ENCODE measurements at places on chromosomes 2 and 18.

- DNase-seq = no peak
Observed at GRCh38 chr2:233186851-233187250, 64.6 kb upstream of the ATG16L1 start.

DNA sequence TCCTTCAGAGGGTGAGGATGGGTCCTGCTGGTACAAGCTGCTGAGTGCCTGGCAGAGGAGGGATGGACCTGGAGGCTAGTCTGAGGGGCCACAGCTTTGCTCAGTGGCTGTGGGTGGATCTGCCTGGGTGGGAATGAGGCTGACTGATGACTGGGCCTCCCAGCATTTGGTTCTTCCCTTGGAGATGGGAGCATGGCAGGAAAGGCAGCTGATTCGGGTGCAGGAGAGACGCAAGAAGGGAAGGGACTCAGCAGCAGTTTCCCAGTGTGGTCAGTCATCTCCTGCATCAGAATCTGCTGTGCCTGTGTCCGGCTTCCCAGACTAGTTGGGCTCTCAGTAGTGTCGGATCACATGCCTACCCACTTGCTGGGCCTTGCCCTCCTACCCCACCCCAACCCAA lies 7.3 kb downstream of the WIPF1 start:
- DNase-seq = no peak

GRCh38 chr2:937530-937929 lies 13.1 kb upstream of the SNTG2 start:
- no peak for DNase-seq

DNA sequence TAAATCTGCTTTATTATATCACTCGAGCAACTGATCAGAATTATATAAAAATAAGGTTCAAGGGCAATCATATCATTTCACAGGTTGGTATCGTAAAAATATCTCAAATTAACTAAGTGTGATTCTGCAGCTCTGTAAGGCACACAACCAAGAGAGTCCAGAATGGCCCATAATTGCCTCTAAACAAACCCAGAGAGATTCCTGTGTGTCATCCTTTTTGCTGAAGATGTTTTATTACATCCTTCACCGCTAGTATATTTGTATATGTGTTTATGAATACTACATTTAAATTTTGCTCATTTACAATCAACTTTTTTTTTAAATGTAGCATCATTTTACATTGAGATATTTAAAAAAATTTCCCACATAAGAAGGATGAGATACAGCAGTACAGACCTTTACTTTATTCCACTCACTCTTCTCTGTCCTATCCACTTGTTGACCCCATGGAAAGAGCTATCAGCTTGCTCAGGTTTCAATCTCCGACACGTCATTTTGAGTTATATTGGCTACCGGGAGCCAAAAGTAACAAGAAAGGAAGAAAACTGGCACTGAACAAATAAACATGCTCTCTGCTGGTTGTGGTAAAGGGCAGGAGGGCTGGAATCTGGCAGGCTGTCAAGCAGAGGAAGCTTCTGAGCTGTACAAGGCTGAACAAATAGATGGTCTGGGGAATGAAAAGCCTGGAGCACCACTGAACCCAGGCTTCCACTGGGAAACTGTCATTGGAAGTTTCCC lies 23.1 kb downstream of the PLA2R1 start:
- DNase-seq = no peak

DNA sequence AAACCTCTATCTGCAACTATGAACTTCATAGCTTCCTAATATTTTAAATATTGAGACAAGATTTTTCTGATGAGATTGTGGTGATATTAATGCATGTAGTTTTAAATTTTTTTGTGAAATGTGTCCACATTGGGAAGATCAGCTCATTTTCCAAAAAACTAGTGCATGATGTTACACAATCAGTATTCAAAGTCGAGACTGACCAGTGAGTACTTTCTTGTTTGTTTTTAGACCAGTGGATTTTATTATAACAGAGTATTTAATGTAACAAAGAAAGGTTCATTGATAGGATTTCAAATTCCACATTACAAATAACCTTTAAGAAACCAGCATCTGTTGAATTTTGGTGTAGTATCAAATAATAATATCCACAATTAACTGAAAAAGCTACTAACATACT lies 99.3 kb downstream of the TTC27 start:
- DNase-seq = no peak

- DNase-seq = no peak
Observed at GRCh38 chr2:180949896-180950295, 30.5 kb upstream of the UBE2E3 start.

DNA sequence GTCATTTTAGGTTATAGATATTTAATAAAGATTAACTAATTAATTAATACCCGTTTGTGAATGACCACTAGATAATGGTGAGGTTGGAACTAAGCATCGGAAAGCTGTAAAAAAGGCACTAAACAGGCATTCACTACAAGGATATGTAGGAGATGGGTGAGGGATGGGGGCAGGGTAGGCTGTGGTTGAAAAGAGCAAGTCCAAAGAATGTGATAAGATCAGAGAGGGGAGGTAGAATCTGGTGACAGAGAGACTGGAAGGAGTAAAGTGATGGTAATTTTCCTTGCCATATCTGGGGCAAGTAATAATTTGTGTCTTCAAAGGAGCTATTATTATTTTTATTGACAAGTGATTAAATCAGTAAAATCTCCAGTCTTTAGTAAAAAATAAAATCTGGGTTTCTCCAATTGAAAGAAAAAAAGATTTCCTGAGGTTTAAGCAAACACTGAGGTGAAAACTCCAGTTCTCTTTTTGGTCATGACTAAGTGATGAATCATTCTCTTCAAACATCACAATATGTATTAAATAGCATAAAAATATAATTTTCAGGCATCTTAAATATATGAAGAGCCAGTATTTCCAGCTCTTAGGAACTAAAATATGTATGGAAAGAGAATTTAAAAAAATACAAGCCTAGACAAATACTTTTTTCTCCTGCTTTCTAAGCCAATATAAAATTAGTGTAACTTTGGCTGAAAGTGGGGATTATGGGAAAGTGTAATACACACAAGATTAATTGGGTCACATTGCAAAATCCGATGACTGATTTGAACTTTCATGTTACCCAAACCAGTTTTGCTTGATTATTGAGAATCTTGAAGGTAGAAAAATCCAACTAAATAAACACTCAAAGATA lies 259.1 kb upstream of the RBMS1 start:
- DNase-seq = no peak

DNA sequence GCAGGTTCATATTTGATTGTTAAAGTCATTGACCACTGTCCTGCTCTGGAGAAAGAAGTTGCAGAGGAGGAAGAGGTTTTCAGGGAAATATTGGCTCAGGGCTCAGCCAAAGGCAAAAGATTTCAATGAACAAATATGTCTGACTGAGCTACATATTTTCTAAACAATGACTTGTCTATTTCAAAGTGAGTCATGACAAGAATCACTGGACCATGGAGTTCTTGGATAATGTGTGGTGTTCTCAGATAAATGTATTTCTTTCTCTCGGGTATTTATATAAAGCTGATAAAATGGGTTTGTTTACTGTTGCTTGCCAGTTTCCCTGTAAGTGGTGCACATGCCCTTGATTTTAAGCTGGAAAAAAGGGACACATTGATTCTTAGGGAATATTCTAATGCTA lies 34.3 kb upstream of the RMP24 start:
- no peak for DNase-seq

DNA sequence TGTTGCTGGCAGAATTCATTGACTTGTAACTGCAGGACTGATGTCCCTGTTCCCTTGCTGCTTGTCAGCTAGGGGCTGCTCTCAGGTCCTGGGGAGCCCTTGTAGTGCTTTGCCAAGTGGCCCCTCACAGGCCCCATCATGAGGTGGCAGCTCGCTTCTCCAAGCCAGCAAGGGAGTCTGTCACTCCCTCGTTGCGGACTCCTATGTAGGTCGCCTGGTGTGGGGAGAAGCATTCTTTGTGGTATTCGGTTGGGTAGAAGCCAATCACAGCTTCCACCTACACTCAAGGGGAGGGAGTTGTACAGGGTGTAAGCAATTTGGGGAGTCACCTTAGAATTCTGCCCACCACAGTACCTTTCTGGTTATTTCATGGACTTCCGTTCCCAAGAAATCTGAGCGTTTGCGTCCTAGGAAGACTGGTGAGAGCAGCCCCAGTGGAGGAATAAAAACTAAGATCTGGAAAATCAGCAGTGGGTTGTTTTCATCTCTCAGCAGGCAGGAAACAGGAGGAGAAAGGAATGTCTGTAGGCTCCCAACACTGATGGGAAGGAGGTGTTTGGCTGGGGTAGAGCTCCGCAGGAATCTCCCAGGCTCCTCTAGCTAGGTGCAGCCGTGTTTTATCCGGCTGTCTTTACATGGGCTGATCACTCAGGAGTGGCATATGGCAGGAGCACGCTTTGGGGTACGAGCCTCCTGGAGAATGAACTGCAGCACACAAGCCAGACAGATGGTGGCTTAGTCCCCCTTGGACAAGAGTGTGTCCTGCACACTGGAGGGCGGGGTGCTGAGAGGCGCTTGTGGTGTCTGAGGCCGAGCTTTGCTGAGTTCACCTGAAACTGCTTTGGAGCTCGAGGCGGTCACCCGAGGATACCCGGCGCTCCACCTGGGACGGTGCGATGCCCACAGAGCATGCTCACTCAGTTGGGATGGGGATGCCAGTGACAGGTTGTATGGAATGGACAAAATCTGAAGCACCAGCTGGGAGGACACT lies 58.3 kb downstream of the LDLRAD4 start:
- peak; percentile 53 for DNase-seq

DNA sequence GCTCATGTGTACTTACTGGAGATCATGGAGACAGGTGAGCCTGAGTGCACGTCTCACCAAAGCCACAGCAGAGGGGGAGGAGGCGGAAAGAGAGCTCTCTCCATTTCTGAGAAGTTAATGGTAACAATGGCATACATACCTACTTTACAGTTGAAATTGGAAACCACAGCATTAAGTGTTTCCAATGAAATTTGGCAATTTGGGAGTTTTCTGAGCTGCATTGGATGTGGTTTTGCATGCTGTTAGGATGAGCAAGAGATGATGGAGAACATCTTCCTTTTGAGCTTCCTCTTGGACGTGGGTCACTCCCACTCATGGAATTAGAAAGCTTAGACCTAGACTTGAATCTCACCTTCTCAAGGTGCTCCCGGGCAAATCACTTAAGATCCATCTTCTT lies 25.5 kb upstream of the IL37 start:
- DNase-seq = no peak

DNA sequence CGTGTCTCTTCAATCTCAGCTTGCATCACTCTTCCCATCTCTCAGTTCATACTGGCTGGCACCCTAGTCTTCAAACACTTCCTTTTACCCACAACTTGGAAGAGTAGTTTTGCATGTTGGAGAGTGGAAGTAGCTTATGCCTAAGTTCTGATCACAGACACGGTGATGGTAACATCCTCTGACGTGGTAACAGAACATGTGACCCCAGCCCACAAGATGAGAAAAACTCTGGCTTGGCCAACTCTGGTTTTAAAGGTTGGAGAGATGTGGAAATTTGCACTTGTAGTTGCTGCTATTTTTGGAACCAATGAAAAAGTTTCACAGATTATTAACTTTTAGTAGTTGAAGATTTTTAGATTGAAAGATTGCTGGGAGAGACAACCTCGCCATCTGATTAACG lies 155.4 kb upstream of the SLC35G4 start:
- DNase-seq = no peak

DNA sequence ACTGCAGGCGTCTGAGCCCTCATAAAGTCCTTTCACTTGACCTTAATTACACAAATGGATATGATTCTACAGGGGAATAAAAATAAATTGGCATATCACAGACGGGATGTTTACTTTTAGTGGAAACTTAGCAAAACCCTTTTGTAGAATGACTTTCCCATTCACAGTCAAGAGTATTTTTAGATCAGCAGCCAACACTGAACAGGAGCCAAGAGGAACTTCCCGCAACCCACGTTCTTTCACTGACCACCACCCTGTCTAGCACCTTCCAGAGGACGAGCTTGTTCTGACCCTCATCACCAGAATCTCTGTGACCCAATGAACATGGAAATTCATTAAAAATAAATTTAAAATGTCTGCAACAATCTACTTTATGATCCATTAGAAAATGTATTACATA lies 119.0 kb upstream of the SNTG2 start:
- DNase-seq = no peak

DNA sequence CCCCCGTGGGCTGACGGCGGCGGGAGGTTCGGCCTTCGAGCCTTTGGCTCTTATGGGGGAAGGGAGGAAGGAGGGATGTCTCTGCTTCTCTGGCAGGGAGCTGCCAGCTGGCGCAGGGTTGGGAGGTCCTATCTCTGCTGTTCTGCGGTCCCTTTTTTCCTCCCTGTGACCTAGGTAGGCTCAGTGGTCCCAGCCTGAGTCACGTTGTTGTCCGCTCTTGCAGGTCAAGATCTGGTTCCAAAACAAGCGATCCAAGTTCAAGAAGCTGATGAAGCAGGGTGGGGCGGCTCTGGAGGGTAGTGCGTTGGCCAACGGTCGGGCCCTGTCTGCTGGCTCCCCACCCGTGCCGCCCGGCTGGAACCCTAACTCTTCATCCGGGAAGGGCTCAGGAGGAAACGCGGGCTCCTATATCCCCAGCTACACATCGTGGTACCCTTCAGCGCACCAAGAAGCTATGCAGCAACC lies 2.5 kb downstream of the DLX1 start:
- no peak for DNase-seq

Data from CD4-positive, alpha-beta T cell treated with Interleukin-17A for 4 hours (primary cell).